ENCODE measurements at places on chromosomes 12 and 14.
A peak's percentile ranks its signal among the peaks of the same experiment; 100 is the strongest.

DNA sequence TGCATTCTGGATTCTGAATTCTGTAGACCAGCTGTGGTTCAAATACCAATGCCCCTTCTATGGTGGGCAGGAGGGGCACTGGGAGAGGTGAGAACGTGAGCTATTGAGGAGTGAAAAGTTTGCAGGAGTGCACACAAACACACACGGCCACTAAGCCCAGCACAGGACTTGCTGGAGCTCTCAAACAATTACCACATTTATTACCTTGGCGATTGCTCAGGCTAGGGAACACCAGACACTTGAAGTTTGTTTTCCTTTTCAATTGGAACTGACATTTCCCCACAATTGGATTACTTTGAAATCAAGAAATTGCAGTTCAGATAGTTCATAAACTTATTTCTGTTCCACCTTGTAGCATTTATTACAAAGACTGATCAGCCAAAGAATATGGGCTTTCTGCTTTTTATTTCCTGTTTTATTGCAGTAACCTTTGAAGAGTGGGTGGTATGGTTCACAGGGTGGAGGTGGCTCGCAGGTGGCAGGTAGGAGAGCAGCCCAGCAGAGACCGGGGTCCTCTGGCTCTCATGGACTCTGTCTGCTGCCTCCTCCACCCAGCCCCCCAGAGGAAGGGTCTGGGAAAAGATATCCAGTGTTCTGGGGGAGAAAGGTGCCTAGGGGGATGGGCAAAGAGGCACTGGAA is 429.8 kb upstream of the CCDC196 start:
- no peak for DNase-seq

- DNase-seq, result no peak
These were observed 61.6 kb downstream of the R3HDM2 start for GRCh38 chr12:57369202-57369601.

GRCh38 chr12:74889073-74889472 is 320.6 kb downstream of the KCNC2 start:
- no peak for DNase-seq

DNA sequence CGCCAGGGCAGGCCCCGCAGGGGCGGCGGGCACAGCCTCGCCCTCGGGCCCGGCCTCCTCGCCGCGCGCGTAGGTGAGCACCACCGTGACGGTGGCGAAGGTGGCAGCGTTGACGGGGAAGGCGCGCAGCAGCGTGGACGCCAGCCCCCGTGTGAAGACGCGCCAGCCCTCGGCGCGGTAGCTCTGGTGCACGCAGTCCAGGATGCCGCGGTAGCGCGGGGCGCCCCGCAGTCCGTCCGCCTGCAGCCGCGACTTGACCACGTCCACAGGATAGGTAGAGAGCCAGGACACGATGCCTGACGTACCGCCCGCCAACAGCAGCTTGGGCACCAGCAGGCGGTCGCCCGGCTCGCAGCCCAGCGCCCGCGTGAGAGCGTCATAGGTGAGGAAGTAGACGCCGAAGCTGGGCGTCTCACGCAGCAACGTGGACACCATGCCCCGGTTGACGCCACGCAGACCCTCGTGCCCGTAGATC is 13.9 kb downstream of the SLC25A29 start:
- DNase-seq, result no peak

GRCh38 chr14:99124482-99125105 is 147.4 kb downstream of the BCL11B start:
- peak; percentile 34 for DNase-seq

DNA sequence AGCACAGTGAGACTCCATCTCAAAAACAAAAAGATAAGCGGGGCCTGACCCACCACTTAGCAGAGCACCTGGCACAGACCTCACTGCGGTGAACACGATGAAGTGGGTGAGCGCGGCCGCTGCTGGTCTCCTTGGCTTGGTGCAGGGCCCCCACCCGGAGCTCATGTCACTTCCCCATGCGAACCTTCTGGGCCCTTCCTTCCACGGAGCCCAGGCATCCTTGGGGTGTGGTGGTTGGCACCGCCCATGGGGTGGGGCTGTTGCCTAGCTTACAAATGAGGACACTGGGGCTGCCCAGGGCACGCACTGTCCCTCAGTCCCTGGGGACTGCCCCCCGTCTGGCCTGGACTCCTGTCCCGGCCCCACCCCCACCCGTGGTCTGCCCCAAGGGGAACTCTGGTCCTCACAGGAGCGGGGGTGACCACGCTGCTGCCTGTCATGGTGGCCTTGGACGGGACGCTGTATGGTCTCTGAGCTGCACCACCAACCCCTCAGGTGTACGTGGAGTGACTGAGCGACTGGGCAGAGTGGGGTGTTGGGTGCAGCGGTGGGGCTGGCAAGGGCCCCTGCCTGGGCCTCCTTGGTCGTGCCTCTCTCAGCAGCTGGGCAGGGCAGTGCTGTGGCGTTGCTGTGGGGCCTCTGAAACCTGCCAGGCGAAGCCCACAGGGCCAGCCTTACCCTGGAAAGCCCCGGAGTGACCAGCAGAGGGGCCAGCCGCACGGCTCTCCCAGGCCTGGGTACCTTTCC is 15.3 kb downstream of the FBRSL1 start:
- DNase-seq, result no peak

DNA sequence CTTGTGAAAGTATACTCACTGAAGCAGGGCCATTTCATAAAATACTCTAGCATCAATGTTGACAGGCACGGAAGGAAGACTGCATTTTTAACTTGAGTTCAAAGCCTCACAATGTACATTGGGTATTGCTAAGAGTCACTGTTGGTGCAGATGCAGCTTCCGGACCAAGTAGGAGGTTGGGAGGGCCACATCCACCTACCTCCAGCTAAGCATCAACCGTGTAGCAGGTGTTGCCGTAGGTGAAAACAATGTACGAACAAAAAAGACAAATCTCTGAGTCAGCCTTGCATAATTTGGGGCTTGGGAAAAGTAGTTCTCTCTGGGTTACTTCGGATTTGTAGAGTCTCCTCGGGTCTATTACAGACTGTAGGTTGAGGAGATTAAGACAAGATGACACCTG is 48.1 kb downstream of the TMTC1 start:
- no peak for DNase-seq

DNA sequence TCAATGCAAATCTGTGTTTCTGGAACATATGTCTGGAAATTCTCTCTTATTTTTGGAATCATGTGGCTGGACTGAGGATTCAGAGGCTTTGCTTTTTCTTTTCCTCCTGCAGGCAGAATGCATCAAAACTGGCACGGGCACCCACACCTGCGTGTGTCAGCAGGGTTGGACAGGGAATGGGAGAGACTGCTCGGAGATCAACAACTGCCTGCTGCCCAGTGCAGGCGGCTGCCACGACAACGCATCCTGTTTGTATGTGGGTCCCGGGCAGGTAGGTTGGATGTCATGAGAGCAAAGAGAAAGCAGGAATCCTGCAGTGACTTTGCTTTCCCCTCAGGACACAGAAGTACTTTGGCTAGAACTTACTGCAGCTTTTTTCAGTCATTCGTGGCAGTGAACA is 90.3 kb downstream of the STAB2 start:
- no peak for DNase-seq

DNA sequence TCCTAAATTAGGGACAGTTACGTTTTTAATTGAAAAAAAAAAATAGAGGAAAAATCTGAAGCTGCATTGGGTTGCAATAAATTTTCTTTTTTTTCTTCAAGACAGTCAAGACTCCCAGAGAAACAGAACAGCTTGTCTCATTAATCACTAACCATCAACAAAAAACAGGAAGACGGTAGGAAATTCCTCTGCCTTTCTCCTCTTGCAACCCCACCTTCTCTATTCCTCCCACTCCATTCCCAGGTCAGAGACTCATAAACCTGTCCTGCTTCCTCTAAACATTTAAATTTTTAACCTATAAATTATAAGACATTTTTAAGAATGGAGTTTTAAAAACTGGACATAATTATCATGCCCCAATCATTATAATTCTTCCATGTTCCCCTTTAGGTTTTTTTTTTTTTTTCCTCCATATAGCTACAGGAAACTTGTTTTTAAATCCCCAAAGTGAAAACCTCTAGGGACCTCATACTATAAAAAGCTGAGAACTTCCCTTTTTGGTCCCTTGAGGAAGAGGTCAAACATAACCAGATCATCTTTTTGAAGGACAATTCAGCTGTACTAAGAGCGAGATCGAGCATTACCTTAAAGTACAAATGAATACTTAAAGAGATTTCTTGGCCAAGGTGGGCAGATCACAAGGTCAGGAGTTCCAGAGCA is 36.0 kb downstream of the CPM start:
- no peak for DNase-seq

DNA sequence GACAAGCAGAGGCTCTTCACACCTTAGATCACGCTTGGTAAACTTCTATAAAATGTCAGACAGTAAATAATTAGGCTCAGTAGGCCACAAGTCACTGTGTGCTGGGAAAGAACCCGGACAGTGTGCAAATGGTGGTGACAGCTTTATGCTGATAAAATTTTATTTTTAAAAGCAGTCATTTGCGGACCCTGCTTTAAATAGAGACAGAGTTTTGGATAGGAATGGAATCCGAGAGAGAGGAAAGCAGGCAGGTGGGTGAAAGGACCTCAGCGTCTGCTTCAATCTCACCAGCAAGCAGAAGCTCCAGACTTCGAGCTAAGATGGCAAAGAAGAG is 21.4 kb downstream of the ANKLE2 start:
- no peak for DNase-seq

DNA sequence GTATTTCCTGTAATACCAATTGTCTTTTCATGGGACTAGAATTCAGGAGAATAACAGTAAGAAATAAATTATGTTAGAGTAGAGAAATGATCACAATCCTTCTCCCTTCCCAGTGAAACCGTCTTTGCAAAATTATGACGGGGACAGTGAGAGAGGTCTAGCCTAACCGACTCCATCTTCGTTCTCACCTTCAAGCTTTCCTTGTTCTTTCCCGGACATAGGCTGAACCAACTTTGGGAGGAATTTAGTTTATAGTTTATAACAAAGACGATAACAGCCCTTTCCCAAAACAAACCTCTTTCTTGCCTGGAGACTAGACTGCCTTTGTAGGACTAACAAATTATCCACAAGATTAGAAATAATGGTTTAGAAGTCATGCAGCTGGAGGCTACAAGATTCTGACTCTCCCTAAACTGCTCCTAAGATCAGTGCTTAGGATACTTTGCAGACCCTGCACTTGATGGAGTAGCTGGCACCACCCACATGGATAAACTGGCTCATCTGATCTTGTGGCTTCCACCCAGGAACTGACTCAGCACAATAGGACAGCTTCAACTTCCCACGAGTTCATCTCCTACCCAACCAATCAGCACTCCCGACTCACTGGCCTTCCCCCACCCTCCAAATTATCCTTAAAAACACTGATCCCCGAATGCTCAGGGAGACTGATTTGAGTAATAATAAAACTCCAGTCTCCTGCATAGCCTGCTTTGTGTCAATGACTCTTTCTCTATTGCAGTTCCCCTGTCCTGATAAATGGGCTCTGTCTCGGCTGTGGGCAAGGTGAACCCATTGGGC is 521.2 kb upstream of the TBX3 start:
- no peak for DNase-seq

DNA sequence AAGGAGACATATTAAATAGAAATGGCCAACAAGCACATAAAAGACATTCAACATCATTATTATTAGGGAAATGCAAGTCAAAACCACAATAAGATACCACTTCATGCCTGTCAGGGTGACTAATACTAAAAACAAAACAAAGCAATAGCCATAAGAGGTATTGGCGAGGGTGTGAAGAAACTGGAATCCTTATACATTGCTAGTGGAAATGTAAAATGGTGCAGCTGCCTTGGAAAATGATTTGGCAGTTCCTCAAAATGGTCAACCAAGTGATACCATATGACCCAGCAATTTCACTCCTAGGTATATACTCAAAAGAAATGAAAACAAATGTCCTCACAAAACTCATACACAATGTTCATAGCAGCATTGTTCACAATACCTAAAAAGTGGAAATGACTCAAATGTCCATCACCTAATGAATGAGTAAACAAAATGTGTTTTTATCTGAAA is 27.0 kb downstream of the GPR135 start:
- DNase-seq, result no peak

- no peak for DNase-seq
These were observed 14.0 kb downstream of the CCND2 start for GRCh38 chr12:4287325-4288211.

DNA sequence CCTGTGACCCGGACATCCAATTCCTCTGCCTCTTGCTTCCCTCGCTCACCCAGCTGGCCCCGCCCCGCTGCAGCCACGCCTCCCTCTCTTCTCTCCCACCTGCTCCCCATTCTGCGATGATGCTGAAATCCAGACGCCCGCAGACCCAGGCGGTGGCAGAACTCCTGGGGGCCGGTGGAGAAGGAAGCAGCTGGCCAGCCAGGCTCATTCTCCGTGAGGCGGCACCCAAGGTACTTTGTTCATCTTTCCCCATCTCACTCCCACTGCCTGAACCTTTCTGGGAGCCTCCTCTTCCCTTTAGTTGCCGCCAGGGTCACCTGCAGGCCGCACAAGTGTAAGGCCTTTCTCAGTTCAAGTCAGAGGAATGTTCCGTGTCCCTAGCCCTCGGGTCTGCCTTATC is 35.7 kb downstream of the FOXN4 start:
- DNase-seq, result no peak

DNA sequence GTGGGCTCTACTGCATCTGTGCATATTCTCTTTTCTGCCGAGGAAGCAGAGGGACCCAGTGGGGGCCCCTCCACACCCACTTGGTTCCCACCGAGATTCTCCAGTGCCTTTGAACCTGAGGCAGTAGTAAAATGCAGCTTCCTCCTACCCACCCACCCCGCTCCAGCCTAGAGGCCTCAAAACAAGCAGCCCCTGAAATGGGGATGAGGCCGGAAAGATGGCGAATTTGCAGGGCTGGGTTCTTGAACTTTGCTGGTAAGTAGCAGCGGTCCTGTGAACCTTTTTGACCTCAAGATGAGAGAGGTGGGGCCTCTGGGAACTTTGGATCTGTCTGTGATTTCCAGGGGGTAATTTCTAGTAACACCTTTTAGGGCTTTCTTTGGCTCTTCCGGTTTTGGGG is 15.4 kb downstream of the PLEKHG3 start:
- no peak for DNase-seq

Measured in mesothelial cell of epicardium (in vitro differentiated cells).